Psoas muscle (tissue), 8 donors: ENCODE measurements at places on chromosomes 1 and 21. TPM values are rescaled to one million over a fixed set of nuclear protein-coding genes. Genes with fewer than 3 reads are reported as not detected.

CLCNKA gene
- 1.4 TPM for total RNA-seq

CELA2B gene
- not detected for total RNA-seq

OR11L1 gene
- not detected for total RNA-seq

SPAG17 gene
- total RNA-seq, result not detected

GNAT2 gene
- not detected for total RNA-seq

MAP10 gene
- 2.1 TPM for total RNA-seq

RAB29 gene
- total RNA-seq, result 5.9 TPM

ERRFI1 gene
- 63.3 TPM for total RNA-seq

GLRX2 gene
- total RNA-seq, result 59.5 TPM
